ENCODE measurements at places on chromosomes 16 and 17.

DNA sequence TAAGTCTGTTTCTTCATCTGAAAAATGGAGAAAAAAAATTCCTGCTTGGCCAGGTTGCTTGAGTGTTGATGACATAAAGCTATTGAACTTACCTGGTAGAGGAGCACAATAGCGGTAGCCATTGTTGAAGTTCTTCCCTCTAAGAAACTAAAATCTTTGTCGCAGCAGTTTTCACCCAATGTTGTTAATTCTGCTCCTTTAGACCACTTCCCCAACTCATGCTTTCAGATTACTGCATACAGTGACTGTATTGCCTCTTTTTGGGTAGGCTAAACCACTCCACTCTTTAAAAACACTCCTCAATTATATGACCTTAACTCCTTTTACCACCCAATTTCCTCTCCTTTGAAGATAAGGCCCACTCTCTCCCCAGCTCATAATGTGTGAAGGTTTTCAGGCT, 35.7 kb upstream of the CCL2 start:
- no peak for DNase-seq

DNA sequence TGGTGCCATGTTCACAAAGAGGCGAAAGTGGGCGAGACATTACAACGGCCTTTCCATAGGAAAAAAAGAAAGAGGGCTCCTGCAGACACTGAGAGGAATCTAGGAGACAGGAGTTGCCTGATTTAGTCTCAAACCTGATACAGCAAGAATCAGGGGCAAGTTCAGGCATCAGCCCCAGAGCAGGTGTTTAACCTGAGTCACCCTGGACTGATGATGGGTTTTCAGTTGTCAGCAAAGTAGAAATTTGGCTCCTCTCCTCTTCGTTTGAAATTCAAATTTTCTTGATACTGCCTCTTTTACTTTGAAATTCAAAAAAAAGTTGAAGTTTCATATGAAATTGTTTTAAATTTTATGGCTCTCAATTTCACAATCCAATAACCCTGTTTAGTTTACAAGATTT, 189.5 kb downstream of the ABCC12 start:
- DNase-seq, result no peak

DNA sequence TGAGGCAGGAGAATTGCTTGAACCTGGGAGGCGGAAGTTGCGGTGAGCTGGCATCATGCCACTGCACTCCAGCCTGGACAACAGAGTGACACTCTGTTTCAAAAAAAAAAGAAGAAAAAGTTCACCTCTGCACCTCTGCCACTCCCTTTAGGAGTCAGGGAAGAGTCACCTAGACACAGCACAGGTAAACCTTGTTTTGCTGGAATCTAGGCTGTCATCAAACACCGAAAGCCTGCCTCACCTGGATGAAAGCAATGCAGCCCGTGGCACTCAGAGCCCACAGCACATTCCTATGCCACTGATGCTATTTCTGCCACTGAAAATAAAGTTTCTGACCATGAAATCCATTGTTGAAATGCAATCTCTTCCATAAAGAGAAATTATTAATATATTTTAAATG, 22.2 kb downstream of the CFAP52 start:
- DNase-seq, result no peak

- no peak for DNase-seq
Measured at GRCh38 chr17:6398955-6399354, 36.0 kb downstream of the AIPL1 start.

DNA sequence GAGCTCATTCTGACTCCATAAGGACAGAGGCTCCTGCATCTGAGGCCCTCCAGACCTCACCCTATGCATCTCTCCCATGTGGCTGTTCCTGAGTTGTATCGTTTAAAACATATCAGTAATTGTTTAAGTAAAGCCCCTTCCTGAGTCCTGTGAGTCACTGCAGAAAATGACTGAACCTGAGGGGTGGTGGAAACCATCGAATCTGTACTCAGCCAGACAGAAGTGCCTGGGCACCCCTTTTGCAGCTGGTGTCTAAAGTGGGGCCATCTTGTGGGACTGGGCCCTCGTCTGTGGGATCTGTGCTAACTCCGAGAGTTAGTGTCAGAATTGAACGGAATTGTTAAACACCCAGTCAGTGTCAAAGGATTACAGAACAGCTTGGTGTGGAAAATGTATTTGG, 25.4 kb downstream of the CMTM3 start:
- DNase-seq, result no peak

DNA sequence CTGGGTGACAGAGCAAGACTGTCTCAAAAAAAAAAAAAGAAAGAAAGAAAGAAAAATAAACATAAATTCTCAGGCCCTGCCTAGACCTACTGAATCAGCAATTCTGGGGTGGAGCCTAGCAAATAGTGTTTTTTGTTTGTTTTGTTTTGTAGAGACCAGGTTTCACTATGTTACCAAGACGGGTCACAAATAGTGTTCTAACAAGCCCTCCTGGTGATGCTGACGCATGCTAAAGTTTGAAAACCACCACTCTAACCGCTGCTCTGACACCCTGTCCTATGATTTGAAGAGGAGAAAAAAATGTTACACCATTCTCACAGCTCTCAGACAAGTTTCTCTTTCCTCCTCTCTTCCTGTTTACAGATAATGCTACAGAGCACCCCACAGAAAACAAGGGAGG, 1.5 kb downstream of the MRPL10 start:
- no peak for DNase-seq

GRCh38 chr16:84368308-84368996, at the start of gene ATP2C2:
Gene ATP2C2 (plus strand): TSS chr16:84368538. CDS start chr16:84368616, 78 bp downstream.
- DNase-seq, result no peak
